ENCODE measurements at places on chromosomes 1 and 21. TPM values are rescaled to one million over a fixed set of nuclear protein-coding genes. Genes with fewer than 3 reads are reported as not detected.

Gene WNT2B
- 0.24 TPM for polyA plus RNA-seq

Gene CELA2A
- not detected for polyA plus RNA-seq

Gene ATP1B1
- 3.1 TPM for polyA plus RNA-seq

Gene GJA8
- not detected for polyA plus RNA-seq

Gene ARPC5
- polyA plus RNA-seq = 444 TPM

Gene P3H1
- 13.0 TPM for polyA plus RNA-seq

Gene SPRR1A
- polyA plus RNA-seq = not detected

Gene LCE1E
- polyA plus RNA-seq = not detected

Gene SRM
- polyA plus RNA-seq = 75.0 TPM

Gene SH2D1B
- polyA plus RNA-seq = 0.37 TPM

Gene HSD3B1
- not detected for polyA plus RNA-seq

Gene DLGAP3
- polyA plus RNA-seq = 0.26 TPM

Gene ZSCAN20
- 0.17 TPM for polyA plus RNA-seq

Gene TTC22
- polyA plus RNA-seq = 4.9 TPM

Gene ELF3
- not detected for polyA plus RNA-seq

Gene AQP10
- polyA plus RNA-seq = not detected

Gene NDUFV3
- 12.2 TPM for polyA plus RNA-seq

Gene EIF2D
- 32.6 TPM for polyA plus RNA-seq

Gene SV2A
- 1.6 TPM for polyA plus RNA-seq

Gene OR2T1
- not detected for polyA plus RNA-seq

Gene OR2T35
- polyA plus RNA-seq = not detected

Gene RNF220
- 85.5 TPM for polyA plus RNA-seq

Gene ASCL5
- polyA plus RNA-seq = 0.08 TPM

Gene OR2T2
- polyA plus RNA-seq = not detected

Gene OMA1
- 42.7 TPM for polyA plus RNA-seq

Gene EPHX1
- polyA plus RNA-seq = not detected

Gene FAM177B
- not detected for polyA plus RNA-seq

Gene PCAT6
- not detected for polyA plus RNA-seq

Gene ADCY10
- not detected for polyA plus RNA-seq

Gene KRTAP7-1
- polyA plus RNA-seq = not detected

Gene PKP1
- not detected for polyA plus RNA-seq

Gene YOD1
- polyA plus RNA-seq = 1.6 TPM

All from CD4-positive, CD25-positive, alpha-beta regulatory T cell (primary cell).